Esophagus squamous epithelium (tissue), 5 donors: ENCODE measurements at places on chromosomes 11 and 22.

DNA sequence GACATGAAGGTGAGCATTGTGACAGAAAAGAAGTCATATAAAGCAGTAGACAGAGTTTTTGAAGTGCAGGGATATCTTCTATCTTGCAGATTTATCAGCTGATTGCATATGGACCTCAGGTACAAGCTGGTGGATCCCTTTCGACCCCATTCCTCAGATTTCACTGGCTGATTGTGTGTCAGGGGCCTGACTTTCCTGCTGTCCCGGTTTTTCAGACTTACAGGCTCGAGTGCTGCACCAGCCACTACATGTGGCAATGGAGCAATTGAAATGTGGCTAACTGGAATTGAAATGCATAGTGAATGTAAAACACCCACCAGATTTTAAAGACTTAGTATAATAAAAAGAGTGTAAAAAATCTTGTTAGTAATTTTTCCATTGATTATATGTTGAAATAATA lies 50.3 kb downstream of the CLMP start:
- no peak for DNase-seq

- DNase-seq: no peak
Measured at GRCh38 chr11:133291780-133292179, 240.5 kb downstream of the OPCML start.

DNA sequence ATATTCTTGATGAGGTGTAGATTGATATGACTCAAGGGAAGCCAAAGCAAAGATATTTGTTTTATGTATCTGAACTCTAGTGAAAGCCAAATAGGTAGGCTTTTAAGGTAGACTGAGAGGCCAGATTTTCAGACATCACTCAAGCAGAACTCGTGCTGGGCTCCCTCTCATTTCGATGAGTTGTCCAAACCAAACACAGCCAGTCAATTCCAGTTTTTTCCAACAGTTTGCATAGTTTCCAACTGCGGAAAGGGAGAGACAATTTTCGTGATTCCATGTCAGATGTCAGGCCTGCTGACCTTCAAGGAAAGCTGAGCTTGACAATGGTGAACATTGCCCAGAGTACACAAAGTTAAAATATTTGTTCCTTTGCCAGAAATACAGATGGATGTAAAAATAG lies 110.9 kb upstream of the MPPED2 start:
- no peak for DNase-seq

DNA sequence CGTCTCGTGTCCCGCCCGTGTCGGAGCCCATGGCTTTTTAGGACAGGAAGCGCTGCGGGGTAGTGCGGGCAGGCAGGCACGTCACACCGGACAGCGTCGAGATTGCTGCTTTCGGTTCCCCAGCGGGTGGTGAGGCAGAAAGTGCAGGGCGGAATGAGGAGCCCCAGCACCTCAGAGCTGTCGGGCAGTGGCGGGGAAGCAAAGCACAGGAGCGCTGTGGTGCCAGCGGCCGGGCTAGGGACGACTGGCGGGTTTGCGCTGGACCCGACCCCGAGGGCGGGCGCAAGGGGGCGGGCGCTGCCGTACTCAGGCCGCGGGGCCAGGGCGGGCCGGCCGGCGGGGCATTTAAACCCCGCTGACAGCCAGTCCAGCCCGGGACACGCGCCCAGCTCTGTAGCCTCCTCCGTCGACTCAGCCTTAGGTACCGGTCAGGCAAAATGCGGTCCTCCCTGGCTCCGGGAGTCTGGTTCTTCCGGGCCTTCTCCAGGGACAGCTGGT lies at the start of gene SLC37A2:
TSS of gene SLC37A2 (plus strand) at position 375 of the 498 bp plus-strand sequence. CDS start at position 438, 63 bp downstream.
- no peak for DNase-seq

DNA sequence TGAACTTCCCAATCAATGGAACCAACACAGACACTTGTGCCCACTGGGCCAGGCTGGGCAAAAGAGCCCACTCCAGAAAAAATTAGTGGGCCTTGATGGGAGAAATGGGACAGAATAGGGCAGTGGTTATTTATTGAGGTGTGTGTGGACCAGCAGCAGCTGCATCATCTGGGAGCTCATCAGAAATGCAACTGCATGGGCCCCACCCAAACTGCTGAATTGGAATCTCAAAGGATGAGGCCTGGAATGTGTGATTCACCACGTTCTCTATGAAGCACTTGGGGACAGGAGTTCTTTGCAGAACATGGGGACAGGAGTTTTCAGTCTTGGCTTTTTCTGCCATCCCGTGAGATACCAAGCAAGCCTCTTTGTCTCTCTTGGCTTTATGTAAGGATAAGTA lies 255.6 kb upstream of the PLET1 start:
- no peak for DNase-seq

GRCh38 chr11:70574725-70575347 lies 176.5 kb downstream of the CTTN start:
- DNase-seq: no peak

- DNase-seq: no peak
Measured at GRCh38 chr11:120172054-120172911, 34.4 kb upstream of the TRIM29 start.

GRCh38 chr11:60762851-60763691 lies 6.4 kb downstream of the MS4A15 start:
- no peak for DNase-seq

DNA sequence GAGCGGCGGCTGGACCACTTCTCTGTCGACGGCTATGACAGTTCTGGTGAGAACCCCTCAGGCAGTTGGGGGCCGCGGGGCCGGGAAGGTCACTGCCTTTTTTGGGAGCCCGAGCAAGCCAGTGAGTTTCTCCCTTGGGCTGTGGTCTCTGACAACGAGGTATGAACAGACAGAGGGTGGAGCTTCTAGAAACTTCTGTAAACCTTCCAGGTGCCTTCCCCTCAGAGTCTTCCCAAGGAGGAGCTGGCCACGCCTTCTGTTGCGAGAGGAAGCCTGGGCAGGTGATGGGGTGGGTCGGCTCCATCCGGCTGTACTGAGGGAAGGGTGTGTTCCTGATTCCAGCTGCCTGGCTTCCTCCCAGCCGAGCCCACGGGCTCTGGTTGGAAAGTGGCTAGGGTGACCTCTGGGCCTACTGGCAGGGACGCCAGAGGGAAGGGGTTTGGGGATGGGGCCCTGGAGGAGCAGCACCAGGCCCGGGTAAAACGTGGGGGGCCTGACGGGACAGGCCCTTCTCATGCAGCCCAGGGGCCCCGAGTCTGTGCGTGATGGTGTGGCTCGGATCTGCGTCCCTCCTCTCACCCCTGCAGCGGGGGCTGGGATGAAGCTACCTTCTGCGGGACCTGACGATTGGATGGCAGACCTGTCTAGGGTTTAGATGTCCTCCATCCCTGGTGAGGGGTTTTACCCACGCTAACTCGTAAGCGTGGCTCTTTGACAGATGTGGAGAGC lies 110.8 kb downstream of the KCNQ1OT1 start:
- no peak for DNase-seq

DNA sequence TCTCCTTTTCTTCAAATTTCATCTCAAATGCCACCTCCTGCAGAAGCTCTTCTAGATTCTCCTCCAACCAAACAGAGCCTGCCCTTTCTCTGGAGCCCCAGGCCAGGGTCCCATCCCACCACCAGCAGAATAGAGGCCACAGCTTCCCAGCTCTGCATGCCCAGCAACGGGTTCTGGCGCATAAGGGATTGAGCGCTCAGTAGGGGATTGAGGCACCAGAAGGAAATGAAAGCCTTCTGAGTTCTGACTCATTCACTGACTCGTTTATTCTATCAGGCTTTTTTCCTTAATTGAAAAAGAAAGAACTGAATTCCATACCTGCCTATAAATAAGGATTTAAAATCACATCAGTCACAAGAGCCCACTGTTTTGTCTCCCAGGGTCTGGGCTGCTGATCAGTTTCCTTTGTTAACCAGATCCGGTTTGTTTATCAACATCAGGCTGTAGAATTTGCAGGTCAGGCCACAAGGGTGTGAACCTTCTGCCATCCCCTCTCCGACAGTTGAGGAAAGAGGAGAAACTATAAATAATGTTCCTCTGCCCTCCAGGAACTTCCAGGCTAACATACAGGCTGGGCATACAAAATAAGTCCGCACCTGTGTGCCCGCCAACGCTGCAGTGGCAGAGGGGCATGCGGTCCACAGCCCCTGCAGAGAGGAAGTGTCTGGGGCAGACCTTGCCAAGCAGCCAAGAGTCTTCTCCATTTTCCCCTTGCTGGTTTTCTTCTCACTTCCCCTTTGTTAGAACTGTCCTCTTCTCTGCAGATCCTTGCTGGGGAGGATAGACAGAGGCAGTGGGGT lies 63.5 kb upstream of the PRDM11 start:
- no peak for DNase-seq

DNA sequence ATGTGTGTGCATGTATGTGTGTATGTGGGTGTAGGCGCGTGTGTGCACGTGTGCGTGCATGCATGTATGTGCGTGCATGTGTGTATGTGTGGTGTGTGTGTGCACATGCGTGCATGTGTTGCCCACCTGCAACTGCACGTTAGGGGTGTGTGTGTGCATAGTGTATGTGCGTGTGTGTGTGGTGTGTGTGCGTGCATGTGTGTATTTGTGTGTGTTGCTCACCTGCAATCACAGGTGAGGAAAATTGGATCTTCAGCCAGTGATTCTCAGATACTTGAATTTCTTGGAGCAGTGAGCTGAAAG lies 54.3 kb downstream of the ST14 start:
- no peak for DNase-seq

DNA sequence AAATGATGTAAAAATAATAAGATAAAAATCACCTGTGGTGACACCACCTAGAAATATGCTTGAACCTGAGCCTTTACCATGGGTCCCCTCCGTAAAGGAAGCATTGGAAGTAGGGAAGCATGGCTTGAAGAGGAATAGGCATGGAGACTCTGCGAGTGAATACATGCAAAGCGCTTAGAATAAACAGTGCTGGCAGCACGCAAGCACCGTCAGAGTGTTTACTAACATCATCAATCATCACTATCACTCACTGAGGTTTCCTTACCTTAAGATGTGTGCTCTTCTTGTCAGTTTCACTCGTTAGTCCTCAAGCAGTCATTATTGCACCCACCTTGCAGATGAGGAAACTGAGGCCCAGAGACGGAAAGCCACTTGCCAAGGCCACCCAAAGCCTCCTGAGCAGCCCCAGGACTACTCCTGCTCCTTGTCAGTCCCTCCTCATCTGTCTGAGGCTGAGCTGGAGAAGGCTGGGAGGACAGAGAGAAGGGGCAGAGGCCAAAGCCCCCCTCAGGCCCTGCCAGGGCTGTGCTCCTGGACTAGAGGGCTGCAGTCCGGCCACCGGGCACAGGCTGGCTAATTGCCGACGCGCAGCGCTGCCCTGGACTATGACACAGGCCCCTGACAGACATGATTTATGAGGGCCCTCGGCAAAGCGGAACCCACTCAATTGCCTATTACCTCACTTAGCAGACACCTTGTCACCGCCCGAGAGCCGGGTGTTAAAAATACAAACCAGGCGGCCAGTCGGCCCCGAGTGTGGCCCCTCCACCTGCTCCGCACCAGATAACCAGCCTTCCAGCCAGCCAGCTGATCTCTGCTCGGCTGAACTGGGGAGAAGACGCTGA lies 168.9 kb downstream of the MN1 start:
- no peak for DNase-seq

GRCh38 chr11:79242616-79243015 lies 198.2 kb downstream of the TENM4 start:
- no peak for DNase-seq

DNA sequence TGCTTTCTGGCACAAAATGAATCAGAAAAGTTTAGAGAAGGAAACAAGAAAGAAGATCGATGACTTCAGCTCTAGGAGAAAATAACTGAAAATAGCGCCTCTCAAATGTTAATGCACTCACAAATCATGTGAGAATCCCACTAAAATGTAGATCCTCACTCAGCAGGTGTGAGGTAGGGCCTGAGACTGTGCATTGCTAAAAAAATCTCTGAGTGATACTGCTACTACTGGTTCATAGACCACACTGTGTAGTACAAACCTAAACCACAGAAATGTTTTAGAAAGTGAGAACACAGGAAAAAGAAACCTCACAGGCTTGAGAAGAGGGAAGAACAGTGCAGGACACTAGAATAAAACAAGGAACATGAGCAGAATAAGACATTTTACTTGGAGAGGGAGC lies 2.0 kb downstream of the OR8D4 start:
- DNase-seq: no peak

- DNase-seq: no peak
Measured at GRCh38 chr22:39365492-39365780, 15.6 kb downstream of the SYNGR1 start.

DNA sequence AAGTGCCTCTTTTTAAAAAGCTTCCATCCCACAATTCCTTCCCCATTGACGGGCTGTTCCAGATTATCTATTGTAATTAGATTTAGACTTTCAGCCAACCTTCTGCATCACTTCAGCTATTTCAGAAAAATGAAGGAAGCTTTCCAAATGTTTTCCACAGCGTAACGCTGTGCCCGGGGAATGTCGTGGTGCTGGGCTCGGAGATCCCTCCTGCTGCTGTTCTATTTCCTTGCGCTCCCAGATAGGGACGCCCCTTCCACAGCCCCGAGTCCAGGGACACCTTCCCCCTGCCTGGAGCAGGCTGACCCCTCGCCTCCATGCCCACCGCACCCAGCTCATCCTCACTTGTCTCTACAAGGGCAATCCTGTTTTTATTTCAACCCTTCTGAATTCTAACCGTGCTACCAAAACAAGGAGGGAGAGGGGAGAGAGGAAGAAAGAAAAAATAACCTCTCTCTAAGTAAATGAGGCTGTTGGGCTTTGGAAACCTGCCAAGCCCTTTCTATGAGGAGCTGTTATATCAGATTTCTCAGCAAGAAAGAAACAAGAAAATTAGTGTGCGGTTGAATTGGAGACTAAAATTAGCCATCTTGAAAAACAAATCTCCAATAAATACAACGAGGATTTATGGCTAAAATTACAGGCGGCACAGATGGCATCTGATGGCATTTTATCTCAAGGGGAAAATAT lies 366.9 kb downstream of the BRD1 start:
- DNase-seq: no peak

DNA sequence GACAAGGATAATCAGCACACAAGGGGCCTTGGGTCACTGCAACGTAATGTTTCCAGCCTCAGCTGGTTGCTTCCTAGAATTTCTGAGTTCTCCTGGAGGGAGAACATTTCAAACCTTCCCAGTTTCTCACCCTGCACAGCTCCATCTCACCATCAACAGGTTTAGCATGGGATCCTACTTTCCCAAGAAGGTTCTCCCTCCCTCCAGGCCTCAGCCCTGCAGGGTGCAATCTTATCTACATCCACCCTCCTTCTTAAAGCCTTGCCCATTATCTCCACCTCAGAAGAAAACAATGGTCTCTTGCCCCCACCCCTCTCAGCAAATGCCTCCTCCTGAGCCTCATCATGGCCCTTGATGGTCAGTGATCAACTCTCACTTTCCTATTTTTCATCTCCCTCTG lies 23.6 kb downstream of the CADM1 start:
- DNase-seq: no peak

GRCh38 chr11:131206671-131207070 lies 163.7 kb upstream of the NTM start:
- DNase-seq: no peak

GRCh38 chr11:111370902-111371578 lies 8.0 kb downstream of the POU2AF1 start:
- no peak for DNase-seq

- DNase-seq: no peak
Measured at GRCh38 chr11:22076271-22076930, 116.5 kb upstream of the ANO5 start.
